ENCODE measurements at places on chromosomes 3 and 15. TPM values are rescaled to one million over a fixed set of nuclear protein-coding genes. Genes with fewer than 3 reads are reported as not detected.

GRCh38 chr3:167887096-167887495 is 151.6 kb downstream of the SERPINI1 start:
- no peak for DNase-seq

DNA sequence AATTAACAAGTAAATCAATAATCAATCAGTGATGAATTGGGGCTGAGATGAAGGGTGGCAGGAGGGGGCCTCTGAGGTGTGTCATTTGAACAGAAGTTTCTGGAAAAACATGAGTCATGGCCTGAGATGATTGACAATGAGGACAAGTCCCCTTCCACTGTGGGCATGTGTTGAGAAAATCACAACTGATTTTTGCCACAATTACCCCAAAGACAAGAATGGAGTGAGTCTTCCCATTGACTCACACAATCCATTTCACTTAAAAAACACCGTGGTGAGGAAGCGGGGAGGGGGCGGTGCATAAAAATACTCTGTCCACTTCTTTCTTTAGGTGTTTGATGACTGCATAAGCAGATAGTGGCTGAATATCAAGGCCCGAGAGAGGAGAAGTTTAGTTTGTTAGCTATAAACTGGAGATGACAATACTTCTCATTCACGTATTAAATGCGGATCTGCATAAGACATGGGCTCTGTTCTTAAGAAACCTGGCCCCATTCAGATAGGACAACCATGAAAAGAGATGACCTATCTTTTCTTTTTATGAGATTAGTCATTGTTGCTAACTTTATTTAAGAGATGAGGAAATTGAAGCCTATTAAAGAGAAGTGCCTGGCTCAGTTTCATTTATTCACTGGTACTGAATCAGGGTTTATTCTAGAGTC is 34.7 kb downstream of the SHC4 start:
- DNase-seq = no peak

MED12L gene
- total RNA-seq = 1.9 TPM

ABTB1 gene
- total RNA-seq = 8.8 TPM

ZPLD1 gene
- total RNA-seq = not detected

SLC12A8 gene
- 1.7 TPM for total RNA-seq

TERC gene
- total RNA-seq = 29.0 TPM

GRCh38 chr3:56055546-56055945 is 412.7 kb downstream of the ERC2 start:
- DNase-seq = no peak

DNA sequence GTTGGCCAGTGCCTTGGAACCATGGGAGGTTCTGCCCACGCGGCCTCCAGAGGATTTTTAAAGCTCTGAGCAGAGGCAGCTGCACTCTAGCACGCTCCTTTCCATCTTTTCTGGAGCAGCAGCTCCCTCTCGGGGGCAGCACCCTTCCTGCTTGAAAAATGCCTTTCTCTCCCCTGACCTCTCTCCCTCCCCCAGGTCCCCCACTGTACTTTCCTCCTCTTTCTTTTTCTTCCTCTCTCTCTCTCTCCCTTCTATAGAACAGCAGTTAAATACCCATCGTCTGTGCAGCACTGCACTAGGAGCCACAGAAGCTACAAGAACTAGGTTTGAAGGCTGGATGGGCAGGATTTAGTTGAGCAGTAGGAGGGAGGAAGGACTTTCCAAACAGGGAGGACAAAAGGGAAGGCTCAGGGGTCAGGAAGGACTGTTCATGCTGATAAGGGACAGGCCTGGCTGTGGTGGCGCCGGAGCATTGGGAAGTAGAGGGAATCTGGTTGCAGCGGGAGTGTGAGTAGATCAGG is 4.4 kb downstream of the ALPK3 start:
- no peak for DNase-seq

DIS3L gene
- total RNA-seq = 26.3 TPM

RLBP1 gene
- not detected for total RNA-seq

DNA sequence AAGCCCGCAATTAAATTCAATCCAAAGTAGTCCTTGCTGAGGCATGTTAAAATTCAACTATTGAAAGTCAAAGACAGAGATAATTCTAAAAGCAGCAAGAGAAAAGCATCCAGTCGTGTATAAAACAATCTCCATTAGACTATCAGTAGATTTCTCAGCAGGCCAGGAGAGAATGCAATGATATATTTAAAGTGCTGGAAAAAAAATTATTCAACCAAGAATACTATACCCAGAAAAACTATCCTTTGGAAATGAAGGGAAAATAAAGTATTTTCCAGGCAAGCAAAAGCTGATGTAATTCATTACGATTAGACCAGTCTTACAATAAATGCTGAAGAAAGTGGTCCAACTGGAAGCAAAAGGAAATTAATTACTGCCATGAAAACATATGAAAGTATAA is 113.5 kb downstream of the TRIM42 start:
- DNase-seq = no peak

CAPN3 gene
- 1.5 TPM for total RNA-seq

- DNase-seq = no peak
Observed at GRCh38 chr3:70780790-70781189, 468.4 kb upstream of the MDFIC2 start.

GRIP2 gene
- not detected for total RNA-seq

OR5K2 gene
- not detected for total RNA-seq

TUSC7 gene
- not detected for total RNA-seq

DNA sequence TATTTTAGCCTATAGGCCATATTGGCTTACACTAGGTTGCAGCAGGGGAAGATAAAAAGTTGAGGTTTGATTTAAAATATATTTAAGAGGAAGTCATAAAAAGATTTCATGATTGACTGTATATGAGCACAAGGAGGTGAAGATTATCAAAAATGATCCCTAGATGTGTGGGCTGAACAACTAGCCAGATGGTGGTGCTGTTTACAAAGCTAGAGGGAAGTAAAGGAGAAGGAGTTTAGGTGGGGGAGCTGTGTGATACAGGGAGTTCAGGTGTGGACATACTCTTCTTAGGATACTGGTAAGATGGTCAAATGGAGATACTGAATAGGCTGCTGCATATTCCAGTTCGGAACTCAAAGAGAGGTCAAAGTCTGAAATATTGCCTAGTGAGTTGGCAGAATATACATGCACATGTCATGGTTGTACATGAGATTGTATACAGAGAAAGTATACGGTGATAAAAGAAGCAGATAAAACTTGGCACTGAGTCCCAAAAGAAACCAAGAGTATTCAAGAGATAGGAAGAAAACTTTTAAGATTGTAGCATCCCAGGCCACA is 727.8 kb downstream of the NLGN1 start:
- DNase-seq = no peak

THUMPD3 gene
- total RNA-seq = 69.0 TPM

MCTP2 gene
- 9.5 TPM for total RNA-seq

DNA sequence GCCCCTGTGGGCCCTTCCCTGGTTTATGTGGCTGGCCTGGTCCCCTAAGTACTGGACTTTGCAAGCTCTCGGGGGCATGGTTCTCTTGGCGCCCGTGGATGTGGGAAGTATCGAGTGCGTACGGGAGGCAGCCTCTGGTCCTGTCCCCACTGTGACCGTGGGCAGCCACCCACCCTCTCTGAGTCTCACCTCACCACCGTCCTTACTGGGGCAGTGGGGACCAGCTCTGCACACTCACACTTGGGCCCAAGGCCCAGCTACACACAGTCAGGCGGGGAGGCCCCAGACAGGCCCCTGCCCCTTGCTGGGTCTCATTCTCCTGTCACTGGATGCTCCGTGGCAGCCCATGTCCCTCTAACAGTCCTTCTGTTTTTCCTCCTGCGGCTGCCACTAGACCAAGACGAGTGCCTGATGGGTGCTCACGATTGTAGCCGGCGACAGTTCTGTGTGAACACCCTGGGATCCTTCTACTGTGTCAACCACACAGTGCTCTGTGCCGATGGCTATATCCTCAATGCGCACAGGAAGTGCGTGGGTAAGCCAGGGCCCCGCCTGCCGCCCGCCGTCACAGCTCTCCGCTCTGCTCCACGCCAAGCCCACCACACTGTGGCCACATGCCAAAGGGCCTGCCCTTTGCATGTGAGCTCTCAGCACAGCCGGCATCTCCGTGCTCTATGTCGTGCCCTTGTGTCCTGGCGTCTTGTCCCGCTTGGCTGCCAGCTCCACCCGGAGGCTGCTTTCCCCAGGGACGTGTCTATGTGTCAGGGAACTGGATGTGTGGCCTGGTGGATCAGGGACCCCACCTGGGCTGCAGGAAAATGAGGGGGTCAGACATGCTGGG is 72.7 kb downstream of the FBLN2 start:
- DNase-seq = no peak

GRCh38 chr3:39935261-39935660 is 125.9 kb downstream of the MYRIP start:
- no peak for DNase-seq

- DNase-seq = no peak
Observed at GRCh38 chr3:48157202-48157840, 30.9 kb downstream of the CDC25A start.

RGMA gene
- 0.18 TPM for total RNA-seq

CLDN18 gene
- total RNA-seq = 0.18 TPM

DNA sequence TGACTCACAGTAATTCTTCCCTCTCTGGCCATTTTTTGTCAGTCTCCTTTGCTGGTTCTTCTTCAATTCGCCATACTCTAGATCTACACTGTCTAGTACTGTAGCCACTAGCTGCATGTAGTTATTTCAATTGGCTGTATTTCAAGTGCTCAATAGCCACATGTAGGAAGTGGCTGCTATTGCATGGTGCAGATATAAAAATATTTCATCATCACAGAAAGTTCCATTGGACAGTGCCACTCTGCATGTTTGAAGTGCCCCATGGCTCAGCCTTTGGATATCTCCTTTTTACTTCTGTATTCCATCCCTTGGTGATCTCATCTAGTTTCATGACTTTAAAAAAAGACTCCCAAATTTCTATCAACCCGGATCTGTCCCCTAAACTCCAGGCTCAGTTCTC is 22.1 kb downstream of the PPP2R3A start:
- DNase-seq = no peak

DNA sequence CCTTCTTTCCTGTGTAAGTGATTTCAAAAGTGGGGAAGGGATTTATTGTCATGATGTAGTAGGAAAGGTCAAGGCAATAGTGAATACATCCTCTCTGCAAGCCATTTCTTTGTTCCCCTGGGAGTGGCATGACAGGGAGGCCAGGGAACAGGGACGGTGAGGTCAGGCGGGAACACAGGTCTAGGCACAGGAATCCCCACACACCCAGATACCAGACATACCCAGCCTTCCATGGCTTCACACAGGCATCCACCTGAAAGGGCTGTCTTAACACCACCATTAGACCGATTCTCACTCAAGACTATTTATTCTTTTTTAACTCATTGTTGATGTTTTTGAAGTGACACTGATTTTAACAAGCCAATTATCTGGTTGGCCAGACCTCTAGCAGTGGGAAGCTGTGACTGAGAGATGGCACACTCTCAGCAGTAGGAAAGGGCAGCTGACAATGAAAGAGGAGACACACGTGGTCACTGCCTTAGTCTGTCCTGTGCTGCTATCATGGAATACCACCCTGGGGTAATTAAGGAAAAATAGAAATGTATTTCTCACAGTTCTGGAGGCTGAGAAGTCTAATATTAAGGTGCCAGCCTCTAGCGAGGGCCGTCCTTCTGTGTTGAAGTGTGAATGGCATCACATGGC is 74.6 kb upstream of the MYZAP start:
- DNase-seq = no peak

CNTN6 gene
- not detected for total RNA-seq

- no peak for DNase-seq
Observed at GRCh38 chr15:76146812-76147211, 87.0 kb downstream of the TMEM266 start.

CELSR3 gene
- 11.0 TPM for total RNA-seq

GRCh38 chr15:65923264-65923663 is 54.0 kb downstream of the RAB11A start:
- no peak for DNase-seq

GRCh38 chr3:186108106-186108940 is 566 bp downstream of the ETV5 start:
- DNase-seq = no peak

- no peak for DNase-seq
Observed at GRCh38 chr3:169699536-169700050, 36.1 kb upstream of the MECOM start.

- no peak for DNase-seq
Observed at GRCh38 chr15:77059786-77060361, 11.0 kb downstream of the TSPAN3 start.

DNA sequence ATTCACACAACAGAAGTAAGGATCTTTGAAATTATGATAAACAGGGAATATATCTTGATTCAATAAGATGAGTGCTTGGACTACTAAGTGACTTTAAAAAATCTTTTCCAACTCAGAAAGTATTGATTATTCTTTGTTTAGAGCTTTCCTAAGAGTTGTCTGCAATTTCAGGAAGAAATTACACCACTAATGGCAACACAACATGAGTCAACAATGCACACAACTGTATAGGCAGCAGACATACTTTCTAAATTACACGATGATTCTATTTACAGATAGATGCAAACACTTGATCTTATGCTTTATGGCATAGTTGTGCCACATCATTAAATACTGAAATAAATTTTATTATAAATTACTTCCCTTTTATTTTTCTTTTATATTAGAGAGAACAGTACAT is 4.4 kb downstream of the NAA50 start:
- DNase-seq = no peak

RBPMS2 gene
- 0.10 TPM for total RNA-seq

ADAMTS9 gene
- total RNA-seq = 0.08 TPM

SKIL gene
- total RNA-seq = 20.0 TPM

DNA sequence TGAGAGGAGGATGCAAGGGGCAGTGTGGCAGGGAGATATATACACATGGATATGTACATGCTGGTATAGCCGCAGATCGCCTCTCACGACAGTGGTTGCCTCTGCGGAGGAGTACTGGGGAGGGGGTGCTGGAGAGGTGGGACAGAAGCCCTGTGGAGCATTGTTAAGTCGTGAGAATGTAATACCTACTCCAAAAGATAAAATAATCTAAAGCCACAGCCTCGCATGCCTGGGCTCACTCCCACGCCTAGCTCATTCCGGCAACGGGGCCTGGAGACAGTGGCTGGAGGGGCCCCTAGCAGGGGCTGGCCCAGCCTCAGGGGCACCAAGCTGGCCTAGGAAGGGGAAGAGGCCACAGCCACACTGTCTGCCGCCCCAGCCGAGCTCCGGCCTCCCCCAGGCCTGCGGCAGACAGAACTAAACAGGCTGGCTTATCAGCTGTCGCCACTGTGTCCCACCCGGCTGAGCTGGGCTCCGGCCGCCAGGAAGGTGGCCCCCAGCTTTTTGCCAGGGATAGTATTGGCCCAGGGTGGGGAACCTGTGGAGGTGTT is 65.1 kb upstream of the LCTL start:
- DNase-seq = no peak

DNA sequence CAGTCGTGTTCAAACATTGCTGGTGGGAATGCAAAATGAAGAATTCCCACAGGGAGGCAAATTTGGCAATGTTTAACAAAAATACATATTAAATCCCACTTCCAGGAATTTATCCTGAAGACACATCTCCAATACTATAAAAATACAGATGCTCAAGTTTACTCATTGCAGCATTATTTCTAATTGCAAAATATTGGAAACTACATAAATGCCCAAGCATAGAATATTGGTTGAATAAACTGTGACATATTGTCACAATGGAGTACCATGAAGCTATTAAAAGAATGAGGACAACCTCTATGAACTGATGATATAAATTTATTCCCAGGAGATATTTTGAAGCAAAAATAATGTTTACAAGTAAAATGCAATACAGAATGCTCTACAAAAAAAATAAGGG is 49.7 kb upstream of the UBE2E2 start:
- no peak for DNase-seq
